ENCODE measurements at places on chromosomes 5 and 9.

DNA sequence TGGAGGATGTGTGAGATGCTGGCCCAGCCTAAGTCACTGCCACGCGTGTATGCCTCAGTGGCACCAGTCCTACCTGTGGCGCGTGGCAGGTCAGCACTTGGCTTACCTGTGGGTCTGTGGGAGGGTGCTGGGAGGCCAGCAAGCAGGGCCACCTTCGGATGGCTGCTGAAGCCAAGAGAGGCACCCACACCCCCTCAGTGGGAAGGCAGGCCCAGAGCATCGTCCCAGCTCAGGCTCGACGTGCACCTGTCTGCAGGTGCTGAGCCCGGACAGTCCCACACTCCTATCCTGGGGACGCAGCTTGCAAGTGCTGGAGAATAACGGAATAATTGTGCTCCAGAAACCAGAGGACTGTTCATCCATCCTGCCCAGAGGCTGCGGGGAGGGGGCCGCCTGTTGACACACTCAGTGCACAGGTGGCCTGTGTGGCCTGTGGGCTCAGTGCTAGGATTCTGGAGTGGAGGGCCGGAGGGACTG, 24.0 kb downstream of the NKD2 start:
- no peak for DNase-seq

- no peak for DNase-seq
Measured at GRCh38 chr9:136900556-136900955, 14.2 kb downstream of the TRAF2 start.

DNA sequence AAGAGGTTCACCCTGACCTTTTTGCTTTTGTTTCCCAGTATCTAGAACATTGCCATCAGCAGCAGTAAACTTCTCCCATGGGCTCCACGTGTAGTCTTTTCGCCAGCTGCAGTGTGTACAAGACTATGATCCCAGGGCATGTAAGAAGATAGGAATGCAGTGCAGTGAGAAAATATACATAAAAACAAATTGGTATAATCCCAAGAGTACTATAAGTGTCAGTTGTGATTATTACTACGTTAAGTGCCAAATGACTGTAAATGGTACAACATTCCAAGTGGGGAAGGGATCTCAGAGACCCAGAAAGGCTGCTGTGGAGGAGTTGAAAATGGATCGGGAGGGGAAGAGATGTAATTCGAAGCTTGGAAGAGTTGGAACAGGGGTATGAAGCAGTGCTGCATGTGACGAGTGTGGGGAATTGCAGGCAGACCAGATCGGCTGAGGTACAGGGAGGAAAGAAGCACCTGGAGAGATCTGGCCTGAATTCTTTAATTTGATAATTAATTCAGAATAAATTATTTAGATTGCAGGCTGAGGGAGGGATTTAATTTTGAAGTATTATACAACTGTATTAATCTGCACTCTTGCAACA, 95.1 kb downstream of the FBXL7 start:
- DNase-seq, result no peak

GRCh38 chr9:79817438-79818004, 245.8 kb downstream of the TLE4 start:
- no peak for DNase-seq

DNA sequence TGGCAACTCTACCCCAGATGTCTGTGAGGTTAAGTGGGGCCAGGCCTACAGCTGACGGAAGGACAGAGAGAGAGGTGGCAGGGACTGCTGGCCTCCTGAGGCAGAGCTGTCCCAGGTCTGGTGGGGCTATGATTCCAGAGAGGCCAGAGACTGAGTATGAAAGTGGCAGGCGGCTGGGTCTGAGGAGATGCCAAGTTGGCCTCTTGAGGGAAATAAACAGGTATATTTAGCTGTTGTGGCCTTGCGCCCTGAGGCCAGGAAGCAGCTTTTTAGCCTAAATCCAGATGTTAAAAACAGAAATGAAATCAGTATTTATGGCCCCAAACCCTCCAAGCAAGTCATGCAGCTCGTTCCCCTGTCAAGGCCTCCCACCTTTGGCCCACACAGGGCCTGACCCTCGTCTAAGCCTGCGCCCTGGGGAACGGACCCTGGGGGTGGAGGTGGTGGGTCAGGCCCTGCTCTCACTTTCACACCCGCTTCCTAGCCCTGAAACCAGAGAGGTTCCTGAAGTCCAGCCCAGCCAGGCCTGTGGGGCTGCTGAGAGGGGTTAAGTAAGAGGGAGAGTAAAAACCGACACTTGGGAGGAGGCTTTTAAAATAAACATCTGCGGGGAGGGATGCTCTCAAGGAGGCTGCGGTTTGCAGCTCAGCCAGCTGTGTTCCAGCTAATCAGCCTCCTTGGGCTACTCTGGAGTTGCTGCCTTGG, 18.7 kb downstream of the PCDHGC5 start:
- no peak for DNase-seq

DNA sequence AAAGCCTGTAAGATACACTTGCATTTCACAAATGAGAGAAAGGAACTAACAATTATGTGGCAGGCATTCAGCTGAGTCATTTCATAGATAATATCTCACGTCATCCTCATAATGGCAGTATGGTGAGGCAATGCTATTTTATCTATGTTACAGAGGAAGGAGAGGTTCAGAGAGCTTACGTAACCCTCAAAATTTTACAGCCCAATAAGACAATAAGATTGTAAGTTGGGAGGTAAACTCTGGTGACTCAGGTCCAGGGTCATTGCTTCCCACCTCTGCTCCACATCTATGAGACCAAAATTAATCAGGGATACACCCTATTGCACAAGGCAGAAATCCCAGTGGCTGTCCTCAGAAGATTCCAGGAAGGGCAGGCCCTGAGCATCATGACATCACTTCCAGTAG, 309.7 kb downstream of the NSG2 start:
- peak; percentile 66 for DNase-seq

DNA sequence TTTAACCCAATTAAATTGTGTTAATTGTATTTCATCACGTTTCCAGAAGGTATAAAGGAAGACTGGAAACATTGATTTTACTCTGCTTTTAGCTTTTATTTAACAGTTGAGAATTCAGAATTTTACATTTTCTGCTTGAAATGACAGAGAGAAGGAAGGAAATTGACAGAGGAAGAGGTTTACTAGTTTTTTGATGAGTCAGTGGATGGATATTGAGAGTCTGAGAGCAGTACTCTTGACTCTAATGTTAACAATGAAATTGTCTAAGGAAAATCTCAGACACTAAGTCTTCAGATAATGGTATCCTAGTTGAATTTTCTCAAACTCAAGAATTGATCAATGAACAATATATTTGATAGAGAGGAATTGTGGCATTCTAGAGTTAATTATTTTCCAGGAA, 60.6 kb downstream of the IPO11 start:
- DNase-seq, result no peak

DNA sequence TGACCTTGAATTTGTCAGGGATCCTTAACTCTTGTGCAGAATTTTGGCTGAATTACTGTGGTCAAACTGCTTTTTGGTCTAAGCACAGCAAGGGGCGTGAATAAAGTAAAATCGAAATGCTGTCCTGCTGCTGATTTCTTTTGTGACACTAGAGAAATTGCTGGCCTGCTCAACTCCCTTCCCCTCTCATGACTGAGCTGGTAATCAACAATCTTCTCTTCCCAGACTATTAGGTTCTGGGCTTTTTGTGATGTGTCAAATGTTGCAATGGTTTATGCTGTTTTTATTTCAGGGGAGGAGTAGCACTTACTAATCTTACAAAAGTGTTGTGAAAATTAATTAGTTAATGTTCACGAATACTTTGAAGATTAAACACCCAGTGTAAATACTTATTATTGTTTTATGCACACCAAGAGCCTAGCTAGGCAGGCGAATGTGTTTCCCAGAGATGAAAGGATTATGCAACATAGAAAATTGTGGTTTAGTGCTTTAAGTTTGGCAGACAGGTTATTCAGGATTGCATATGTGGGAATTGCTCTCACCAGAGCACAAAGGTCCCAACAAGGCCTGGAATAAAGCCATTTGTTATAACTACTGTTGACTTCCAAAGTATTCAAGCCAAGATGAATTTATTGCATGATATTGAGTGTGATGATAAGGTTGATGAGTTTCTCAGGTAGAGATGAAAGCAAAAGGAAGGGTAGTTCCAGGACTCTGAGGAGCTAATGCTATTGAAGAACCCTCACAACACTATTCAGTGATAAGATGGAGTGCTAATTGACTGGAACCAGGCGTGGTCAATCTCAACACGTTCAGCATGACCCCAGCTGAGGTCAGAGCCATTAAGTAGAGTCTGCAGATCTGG, 280.7 kb upstream of the ZNF608 start:
- DNase-seq, result no peak

GRCh38 chr9:124576751-124577150, 69.6 kb upstream of the NR5A1 start:
- DNase-seq, result no peak

DNA sequence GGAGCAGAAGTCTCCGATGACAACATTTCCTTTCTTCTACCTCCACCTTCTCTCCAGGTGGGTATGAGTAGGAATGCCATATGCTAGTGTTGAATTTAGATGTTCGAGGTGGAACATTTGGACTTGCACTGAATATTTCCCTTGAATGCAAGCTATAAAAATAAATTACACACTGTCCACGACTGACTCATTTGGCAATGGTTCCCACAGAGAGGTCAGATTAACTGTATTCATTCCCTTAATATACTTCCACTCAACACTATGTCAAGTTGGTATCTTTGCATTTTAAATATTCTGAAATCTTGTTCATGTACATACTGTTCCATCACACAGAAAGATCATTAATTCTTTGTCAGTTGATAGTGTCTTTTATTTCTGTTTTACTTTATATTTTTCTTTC, 222.6 kb upstream of the PIK3R1 start:
- no peak for DNase-seq

GRCh38 chr9:112174222-112174964, 704 bp downstream of the SUSD1 start:
- peak; percentile 84 for DNase-seq

DNA sequence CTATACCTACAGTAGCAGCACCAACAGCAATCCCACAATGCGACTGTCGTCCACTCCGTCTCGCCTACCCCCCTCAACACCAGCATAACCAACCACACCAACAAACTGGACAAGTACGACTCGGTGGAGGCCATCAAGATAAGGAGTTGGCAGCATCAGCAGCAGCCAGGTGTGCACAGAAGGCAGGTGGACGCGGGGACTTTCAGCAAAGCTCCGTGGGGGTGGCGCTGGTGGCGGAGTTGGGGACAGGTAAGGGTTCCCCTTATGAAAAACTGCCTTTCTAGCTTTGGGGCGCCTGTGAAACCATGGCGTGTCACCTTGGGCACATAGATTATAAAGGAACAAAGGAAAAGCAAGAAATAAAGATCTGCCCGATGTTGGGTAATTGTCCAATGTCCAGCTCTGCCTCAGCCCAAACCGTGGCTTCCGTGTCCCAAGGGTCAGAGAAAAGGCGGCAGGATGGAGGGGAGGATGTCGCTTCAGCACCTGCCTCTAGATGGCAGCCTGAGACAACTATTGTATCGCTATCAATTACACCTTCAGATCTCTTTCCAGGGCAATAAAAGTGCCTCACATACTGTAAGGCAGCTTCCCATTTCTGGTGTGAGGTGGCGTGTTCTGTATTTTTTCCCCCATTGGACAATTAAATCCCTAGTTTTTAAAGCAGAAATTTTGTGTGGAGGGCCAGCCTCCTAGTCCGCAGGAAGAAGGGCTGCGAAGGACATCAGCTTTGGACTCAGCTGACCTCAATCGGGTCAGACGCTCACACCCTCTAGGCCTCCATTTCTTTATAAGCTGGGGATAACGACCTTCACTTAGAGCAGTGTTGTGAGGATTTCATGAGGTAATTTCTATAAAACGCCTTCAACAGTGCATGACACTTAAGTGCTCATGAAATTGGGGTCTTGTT, 58.8 kb downstream of the MTRR start:
- peak; percentile 80 for DNase-seq

GRCh38 chr9:26523577-26523976, 369.0 kb downstream of the CAAP1 start:
- no peak for DNase-seq

GRCh38 chr9:16012621-16013020, 459.8 kb downstream of the CCDC171 start:
- DNase-seq, result no peak

DNA sequence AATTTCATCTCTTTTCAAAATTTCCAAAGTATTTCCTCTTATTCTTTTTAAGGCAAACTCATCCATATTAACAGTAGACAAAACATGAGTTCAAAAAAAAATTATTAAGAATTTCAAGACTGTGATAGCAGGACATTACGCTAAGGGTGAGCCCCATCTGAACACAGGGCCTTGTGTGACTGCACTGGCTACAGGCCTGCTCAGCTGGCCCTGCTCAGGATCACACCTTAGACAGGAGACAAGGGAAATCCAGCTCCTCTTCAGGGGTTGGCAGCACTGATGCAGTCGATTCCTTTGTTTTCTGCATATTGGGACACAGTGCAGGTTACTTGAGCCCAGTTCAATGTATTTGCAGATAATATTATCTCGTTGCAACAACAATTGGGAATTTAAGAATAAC, 444.7 kb downstream of the PLK2 start:
- DNase-seq, result no peak

GRCh38 chr5:104081232-104081631, 518.6 kb upstream of the NUDT12 start:
- DNase-seq, result no peak

DNA sequence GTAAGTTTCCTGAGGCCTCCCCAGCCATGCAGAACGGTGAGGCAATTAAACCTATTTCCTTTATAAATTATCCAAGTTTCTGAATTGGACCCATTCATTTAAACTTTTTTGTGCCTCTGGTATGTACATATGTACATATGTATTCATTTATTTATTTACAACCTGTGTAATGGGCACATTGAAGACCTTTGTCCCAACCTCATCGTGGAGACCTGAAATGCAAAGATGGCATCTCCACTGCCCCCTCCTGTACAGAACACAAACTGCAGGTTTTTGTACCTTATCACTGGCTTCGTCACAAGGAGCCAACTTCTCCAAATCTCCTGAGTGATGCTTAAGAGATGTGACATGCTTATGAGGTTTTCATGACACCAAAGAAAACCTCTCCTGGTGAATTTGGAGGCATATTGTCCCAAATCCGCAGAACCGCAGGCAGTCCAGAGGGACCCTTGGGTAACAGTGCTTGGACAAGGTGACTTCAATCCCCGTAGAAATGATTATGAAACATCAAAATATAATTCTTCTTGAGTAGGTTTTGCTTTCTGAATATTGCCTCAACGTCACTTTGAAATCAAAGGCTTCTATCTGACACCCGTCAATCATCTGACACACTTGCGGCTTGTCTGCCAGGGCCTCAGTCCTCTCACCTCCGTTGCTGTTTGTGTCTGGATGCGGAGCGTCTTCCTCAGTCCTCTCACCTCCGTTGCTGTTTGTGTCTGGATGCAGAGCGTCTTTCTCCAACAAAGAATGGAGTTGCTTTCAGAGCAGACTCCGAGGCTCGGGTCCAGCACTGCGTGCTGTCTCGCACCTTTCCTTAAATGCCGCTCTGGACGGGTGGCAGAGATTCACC, 135.0 kb upstream of the IRX4 start:
- peak; percentile 47 for DNase-seq

DNA sequence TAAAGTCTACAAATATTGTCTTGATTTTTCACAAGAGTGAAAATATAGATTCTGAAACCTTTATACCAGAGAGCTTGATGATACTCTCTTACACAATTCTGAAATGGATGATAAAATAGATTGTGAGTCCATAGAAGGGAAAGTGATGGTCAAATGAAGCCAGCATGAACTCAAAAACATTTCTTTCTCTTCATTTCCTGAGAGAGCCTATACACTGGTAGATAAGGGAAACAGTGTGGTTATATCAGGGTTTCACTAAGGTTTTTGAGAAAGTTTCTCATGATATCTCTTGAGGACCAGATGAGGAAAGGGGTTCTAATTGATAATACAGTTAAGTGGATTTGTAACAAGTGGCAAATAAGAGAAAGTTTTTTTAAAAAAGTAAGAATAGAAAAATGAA, 254.1 kb downstream of the PJA2 start:
- peak; percentile 40 for DNase-seq
